NCI-H1092 treated with DMSO at 0.1 percent for 48 hours (cell line): ENCODE measurements at places on chromosomes 5 and 9.
A peak's percentile ranks its signal among the peaks of the same experiment; 100 is the strongest.

GRCh38 chr5:10914741-10915480 is 153.9 kb upstream of the DAP start:
- no peak for DNase-seq

GRCh38 chr5:88396000-88396535 is 127.4 kb upstream of the TMEM161B start:
- DNase-seq = no peak

- DNase-seq = no peak
Measured at GRCh38 chr9:135979547-135980166, 18.5 kb upstream of the UBAC1 start.

DNA sequence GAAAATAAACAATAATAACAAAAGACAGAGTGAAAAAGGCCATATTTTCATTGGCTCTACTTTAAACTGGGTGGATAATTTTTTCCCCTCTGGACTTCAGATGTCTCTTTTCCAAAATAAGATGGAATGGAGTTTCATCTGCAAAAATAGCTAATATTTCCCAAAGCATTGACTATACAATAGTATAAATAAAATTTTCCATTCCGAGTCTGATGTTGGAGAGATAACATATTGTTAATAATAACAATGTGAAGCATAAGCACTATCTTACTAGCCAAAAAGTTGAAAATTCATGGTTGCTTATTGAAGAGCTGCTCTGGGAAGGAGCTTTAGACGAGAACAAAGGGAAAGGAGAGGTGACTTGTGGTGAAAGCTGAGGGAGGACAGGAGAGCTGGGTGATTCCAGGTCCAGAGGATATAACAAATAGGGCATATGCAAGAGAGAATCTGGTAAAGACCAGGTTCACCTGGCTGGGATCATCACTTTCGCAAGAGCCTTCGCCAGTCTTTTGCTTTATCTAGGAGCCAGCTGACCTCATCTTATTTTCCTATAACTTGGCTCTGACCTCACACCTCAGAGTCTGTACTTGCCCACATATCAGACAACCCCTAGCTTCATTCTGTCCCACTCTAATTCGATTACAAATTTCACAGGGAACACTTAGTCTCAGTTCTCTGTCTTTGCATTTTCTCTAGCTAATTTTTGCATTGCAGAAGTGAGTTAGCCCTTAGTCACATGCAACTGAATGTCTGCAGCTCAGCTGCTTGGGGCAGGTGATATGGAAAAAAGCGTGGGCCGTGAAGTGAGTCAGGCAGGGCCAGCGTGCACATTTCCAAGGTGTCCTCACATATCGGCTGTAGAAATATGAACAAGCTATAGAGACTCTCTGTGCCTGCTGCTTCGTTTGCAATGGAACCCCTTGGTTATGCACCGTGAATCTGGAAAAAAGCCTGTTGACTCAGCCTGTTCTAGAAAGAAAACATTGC is 7.6 kb upstream of the ZNF474 start:
- no peak for DNase-seq

DNA sequence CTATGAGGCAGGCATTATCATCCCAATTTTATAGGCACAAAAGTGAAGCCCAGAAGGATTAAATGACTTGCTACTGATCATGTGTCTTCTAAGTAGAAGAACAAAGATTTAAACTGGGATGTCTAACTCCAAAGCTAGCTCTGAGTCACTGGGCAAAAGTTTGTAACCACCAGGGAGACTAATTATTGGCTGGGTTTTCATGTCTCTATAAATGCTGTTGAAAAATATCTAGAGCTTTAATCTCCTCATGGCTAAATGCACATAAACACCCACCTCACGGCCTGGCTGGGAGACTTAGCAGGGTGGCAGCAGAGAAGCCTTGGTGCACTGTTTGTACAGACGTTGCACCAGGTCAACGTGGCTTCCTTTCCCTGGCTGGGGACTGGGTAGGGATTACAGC is 144.6 kb downstream of the MELK start:
- no peak for DNase-seq

DNA sequence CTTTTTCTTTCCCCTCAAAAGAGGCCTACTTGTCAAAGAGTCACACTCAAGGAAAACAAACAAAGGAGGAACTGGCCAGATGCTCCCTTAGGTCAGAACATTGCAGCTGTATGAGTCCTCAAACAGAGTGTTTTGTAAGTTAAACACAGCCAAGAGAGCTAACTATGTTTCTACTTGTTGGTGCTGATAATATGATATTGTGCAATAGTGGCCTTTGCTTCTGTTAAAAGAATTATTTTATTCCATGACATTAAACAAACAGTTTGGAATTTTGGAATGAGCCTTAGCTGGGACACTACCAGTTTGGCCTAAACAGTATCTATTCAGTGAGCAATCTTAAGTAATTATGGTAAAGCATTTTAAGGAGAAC is 56.0 kb upstream of the TPD52L3 start:
- DNase-seq = no peak

GRCh38 chr9:91422758-91423711 is 597 bp downstream of the NFIL3 start:
- DNase-seq = peak; percentile 60

DNA sequence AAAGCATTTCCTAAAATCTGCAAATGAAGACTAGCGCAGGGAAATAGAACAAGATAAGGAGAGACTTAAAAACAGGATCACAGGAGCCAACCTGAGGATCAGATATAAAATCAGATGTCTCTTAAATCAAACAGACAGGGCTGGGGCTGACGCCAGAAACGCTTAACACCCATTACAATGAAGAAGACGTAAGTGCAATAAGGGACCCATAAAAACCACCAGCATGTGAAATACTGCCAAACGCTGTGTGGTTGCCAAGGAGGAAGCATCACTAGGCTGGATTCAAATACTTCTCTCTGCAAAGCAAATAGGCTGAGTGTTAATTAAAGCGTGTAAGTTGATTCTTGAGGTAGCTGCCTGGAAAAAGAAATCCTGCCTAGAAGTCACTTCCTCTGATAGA is 74.4 kb upstream of the ATP10B start:
- DNase-seq = peak; percentile 95

GRCh38 chr9:87112656-87113055 is 165.3 kb upstream of the GAS1 start:
- DNase-seq = no peak

DNA sequence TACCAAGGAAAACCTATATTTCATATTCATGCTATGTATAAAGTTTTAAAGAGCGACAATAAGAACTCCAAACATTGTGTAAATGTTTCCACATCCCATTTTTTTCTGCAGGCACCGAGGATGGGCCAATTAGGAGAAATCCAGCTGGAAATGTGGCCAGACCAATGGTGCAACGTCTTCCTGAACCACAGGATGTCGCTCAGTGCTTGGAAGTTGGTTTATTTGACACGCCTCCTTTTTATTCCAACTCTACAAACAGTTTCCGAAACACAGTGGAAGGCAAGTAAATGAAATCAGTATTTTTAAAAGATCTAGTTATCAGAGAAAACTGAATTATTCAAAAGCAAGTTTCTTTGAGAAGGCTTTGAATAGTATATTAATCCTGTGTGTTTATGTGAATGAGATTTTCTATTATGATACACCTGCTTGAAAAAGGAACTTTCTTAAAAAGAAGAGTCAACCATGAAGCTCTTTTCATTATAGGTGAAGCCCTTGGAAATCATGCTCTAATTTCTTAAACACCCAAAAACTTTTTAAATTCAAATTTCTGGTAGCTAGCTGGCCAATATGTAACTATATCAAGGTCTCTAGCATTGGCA is 9.1 kb downstream of the TYRP1 start:
- DNase-seq = no peak

DNA sequence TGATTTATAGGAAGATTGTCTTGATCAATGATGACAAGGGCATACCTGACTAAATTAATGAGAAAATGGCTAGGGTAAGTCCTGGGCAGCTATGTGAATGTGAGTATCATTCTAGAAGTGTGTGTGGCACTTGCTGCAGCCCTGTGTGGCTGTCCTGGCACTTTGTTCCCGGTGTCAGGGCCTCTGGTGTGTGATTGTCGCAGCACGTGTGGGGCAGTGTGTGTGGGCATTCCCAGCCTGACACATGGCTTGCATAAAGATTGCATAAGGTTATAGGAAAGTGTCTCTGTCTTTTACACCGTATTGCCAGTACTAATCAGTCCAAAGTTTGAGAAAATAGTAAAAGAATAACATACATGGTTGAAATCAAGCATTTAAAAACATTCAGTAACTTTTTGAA is 74.4 kb downstream of the TRIO start:
- DNase-seq = no peak

- no peak for DNase-seq
Measured at GRCh38 chr5:125120012-125120411, 373.6 kb upstream of the ZNF608 start.

DNA sequence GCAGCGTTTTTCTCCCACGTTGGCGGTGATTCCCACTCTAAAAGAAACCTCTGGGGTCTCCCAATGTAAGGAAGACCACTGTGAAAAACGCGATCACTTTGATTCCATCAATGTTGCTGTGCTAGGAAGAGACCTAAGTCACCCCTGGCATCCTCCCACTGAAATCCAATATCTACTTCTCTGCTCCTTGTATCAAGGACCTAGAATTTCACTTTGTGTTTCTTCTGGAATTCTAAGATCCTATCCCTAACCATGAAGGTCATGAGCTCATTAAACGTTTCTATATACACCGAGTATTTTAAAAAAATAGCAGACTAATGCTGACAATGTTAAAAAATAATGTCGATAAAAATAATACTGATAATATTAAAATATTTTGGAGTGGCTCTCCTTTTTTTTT is 118.8 kb upstream of the MYO10 start:
- DNase-seq = no peak

DNA sequence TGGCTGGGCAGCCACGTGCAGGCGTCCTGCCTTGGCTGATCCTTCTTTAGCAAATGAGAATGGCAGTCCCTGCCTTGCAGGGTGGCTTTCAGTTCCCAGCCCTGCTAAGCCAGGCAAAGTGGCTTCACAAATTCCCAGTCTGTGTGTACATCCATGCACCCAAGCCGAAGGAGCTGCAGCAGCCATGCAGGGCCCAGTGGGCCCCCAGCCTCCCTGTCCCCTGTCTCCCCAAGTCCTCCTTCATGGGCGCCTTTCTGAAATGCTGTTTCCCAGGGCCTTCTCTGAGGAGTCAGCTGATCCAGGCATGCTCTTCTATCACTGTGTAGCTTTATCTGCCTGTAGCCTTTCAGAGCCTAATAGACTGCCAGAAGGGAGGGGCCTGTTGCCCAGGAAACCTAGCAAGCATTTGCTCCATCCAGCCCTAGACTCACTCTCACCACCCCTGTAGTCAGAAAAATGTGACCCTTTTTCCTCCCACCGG is 47.4 kb upstream of the SHC3 start:
- DNase-seq = no peak

DNA sequence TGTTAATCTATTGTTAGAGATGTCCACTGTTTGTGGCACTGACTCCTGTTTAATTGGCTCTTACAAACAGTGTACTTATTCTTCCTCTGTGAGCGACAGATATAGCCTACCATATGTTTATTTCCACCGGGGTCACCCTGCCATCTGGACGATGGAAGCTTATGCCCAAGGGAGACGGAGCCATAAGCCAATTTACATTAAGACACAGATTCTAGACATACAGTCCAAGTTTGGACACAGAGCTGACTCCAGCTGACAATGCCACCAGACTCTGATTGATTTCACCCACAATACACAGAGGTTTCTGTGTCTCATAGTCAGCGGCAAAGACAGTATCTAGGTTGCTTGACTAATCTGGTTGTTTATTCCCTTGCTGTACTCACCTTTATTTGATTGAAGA is 198.9 kb downstream of the ENC1 start:
- no peak for DNase-seq

DNA sequence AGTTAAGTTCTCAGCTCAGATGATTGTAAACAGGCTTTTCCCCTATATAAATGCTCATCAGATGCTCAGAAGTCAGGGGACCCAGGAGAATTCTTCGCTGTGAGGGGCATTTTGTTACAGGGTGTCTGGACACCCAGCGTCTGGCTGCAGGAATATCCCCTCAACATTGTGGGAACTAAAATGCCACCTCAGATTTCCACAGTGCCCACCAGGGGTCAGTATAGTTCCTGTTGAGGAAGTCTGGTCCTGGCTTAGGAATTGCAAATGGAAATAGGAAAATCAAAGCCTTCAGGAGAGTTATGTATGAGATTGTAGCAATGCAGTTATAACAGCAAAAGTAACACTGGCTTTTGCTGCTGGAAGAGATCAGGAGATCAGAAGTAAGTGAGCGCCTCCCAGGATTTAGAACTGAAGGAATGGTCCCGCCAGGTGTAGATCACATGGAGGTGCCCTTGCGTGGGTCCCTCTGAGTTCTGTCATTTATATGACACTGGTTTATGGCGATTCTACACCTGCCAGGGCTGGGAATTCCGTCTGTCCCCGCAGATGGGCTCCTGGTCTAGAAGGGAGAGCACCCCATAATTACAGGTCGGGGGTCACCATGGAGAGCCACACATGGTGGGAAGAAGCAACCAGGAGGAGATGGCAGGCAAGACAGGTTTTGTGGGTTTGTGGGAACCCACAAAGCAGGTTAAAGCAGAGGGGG is 47.1 kb upstream of the CTSL start:
- peak; percentile 56 for DNase-seq

GRCh38 chr5:68196876-68197275 is 18.7 kb upstream of the PIK3R1 start:
- DNase-seq = no peak

DNA sequence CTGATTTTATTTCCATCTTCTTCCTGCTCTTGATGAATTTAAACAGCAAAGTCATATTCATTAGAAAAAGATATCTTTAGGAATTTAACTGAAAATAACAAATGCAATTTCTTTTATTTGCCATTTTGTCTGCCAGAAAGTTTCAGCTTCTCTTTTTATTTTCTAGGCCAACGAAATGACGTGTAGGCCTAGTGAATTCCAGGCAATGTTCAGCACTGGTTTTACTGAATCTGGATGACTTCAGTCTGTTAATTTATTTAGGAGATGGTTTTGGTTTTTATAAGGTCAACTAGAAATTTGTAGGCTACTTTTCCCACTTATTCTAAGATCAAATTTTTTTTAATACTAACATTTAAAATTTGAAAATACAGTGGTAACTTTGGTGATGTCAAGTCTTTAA is 129.1 kb upstream of the VCAN start:
- no peak for DNase-seq

DNA sequence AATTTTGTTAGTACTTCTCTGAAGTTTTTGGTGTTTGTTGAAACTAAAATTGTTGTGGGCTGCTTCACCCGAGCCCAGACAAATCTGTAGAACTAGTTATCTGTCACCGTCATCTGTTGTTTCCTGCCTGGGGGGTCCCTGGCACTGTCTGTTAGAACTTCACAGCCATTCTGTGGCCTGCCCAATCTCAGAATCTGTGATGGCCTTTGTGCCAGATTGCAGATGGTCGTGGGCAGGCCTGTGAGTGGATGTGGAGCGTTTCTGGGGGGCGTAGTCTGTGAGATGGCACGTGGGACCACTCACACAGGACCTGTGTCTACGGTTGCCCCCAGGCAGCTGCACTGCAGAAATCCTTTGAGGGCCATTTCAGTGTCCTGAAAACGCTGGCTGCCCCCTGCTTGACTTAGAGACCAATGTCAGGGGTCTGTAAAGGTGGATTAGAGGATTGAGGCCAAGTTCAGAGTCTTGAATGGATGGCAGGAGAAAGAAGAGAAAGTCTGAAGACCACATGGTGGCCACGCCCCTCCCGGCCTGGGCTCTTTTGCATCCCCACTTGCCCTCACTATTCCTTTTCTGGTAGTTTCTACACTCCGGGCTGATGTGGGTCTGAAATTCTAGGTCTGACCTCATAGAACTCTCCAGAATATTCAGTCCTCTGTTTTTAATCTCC is 38.3 kb downstream of the TRIO start:
- no peak for DNase-seq
